Common myeloid progenitor, CD34-positive (primary cell): ENCODE measurements at places on chromosomes 11 and 22.

GRCh38 chr11:93081694-93082093, 112.2 kb downstream of the MTNR1B start:
- DNase-seq: no peak

GRCh38 chr11:130609121-130610035, 160.9 kb downstream of the ADAMTS15 start:
- DNase-seq: no peak

DNA sequence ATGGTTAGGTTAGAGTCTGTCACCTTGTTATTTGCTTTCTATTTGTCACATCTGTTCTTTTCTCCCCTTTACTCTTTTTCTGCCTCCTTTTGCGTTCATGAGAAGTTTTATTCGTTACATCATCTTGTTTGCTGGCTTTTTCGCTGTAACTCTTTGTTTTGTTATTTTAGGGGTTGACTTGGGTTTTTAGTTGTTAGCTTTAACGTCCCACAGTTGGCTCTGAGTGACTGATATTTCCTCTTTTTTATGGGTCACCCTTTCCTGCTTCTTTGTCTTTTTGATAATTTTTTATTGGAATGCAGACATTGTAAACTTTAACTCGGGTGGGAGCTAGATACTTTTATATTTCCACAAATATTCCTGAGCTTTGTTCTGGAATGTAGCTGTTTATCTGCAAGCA, 13.3 kb upstream of the TNNT3 start:
- no peak for DNase-seq

GRCh38 chr22:19761725-19762567, 1.4 kb downstream of the TBX1 start:
- DNase-seq: no peak

DNA sequence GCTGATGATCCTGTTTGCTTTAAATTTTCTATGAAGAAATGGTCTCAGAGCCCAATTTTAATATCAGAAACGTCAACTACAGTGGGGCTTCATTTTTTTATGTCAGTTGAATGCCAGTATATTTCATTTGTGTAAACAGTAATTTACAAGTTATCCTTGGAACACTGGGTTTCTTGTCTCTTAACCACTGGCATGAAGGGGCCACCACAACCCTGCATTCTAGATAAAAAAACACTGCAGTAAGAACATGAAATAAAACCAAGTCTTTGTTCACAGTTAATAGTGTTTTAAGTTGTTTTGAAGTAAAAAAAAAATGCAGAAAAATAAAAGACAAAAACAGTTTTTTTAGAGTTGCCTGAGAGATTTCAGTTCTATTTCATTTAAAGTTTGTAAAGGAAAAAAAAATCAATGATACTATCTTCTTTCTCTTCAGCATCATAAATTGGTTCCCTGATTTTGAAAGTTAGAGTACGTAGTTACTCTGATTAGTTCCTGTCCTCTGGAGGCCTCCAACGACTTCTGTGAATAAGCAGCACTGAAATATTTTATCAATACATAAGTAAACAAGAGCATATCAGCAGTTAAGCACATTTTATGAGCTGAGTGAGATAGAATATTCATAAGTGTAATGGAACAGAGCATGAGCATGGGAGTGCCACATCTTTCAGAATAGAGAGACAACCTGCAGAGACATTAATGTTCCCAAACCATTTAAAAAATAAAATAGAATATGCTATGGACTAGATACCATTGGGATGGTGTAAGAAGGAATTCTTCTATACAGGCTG, 7.8 kb upstream of the DDI1 start:
- no peak for DNase-seq
